ENCODE measurements at places on chromosomes 13 and 19.

GRCh38 chr19:31537136-31537535, 187.9 kb upstream of the TSHZ3 start:
- DNase-seq = no peak

DNA sequence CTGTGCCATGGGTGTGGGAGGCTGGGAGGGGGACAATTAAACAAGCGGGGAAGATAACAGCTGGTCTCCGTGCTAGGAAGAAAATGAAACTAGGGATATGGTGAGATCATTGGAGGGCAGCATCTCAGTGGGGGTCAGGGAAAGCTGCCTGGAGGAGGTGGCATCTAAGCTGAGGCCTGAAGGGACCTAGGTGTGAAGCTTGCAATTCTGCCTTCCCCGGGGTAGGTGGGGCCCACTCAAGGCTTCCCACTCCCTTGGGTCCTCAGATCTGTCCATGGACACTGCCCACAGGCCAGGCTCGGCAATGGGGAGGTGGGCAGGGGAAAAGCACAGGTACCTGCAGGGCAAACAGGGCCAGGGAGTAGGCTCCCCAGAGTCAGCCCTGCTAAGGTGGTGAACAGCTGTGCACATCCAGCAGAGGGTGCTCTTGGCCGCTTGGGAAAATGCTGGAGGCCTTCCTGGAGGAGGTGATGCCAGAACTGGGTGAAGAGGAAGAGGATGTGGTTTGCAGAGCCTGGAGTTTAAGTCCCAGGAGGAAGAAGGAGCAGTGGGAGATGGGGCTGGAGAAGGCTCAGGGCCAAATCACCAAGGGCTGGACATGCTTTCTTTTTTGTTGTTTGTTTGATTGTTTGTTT, 25.7 kb upstream of the CCNE1 start:
- DNase-seq = no peak

DNA sequence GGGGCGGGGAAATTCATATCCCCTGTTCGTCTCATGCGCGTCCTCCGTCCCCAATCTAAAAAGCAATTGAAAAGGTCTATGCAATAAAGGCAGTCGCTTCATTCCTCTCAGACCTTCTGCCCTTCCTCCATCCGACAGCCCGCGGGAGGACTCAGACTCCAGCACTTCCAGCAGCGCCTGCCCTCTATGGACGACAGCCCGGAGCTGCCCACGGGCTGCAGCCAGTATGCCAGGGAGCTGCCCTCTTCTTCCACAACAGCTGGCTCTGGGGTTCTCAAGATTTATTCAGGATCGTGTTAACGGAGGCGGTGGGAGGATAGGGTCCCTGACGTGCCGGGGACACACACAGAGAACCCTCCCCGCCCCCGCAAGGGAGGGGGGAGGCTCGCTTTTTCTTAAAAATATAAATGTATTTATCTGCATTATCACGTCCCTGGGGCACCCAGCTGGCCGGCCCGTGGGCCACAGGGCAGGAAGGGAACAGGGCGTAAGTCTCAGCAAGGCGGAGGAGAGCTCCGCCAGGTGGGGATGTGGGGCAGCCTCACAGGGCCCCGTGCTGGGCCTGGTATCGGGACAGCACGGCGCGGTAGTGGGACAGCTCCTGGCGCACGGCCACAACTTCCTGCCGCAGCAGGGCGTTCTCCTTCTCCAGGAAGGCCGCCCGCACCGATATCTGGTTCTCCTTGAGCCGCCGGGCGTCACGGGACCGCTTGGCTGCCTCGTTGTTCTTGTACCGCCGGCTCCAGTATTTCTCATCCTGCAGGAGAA, 6.7 kb downstream of the DBP start:
- DNase-seq = no peak

- no peak for DNase-seq
These were observed 7.0 kb downstream of the BLVRB start for GRCh38 chr19:40458597-40458974.

DNA sequence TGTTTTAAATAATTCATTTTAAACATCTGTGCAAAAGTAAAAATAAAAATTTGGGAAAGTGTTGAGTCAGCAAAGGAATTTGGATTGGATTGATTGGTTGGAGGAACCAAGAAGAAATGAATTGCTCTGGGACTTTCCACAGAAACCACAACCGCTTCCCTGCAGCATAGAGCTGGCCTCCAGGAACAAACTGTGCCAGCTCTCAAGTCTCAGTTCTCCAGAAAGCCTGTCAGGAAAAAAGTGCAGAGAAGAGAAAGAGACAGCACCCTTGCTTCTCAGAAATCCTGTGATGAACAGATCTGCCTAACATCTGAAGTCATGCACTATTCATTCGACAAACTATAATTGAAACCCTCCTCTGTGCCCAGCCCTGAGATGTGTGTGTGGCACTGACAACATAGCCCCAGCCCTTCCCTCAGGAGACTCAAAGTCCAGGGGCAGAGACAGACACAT, 14.8 kb downstream of the LYPD3 start:
- no peak for DNase-seq

- DNase-seq = no peak
These were observed 419.3 kb upstream of the NBEA start for GRCh38 chr13:34522808-34523207.
